ENCODE measurements at places on chromosomes 6 and 20.

GRCh38 chr6:3844097-3844463 lies 5.1 kb upstream of the FAM50B start:
- no peak for DNase-seq

GRCh38 chr20:47278907-47279348 lies 77.6 kb downstream of the ZMYND8 start:
- no peak for DNase-seq

DNA sequence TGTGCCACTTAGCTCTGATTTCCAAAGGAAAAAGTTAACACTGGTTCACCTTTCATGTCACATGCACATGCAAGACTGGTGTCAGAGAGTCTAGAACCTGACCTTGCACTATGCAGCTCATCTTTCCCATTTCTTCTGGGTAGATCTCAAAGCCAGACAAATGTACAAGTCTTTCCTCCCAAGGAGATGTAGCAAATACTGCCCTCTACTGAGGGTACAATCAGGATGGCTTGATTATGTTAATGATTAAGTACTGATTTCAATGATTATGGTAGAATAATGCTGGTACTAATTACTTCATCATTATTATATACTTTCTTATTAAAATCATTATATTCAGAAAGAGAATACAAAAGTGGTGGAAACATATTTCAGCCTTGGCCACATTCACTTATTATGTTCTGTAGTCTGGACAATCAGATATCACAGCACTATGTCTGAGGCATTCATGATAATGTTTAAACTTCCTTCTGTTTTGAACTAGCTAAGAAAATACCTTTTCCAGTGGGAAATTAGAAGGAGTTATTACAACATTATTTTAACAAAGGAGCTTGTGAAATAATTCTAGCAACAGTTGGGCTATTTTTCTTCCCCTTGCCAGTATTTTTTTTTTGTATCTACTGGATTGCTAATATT lies 68.5 kb upstream of the FOXO3 start:
- peak; percentile 25 for DNase-seq

GRCh38 chr20:10728873-10729670 lies 55.3 kb upstream of the JAG1 start:
- DNase-seq = no peak

DNA sequence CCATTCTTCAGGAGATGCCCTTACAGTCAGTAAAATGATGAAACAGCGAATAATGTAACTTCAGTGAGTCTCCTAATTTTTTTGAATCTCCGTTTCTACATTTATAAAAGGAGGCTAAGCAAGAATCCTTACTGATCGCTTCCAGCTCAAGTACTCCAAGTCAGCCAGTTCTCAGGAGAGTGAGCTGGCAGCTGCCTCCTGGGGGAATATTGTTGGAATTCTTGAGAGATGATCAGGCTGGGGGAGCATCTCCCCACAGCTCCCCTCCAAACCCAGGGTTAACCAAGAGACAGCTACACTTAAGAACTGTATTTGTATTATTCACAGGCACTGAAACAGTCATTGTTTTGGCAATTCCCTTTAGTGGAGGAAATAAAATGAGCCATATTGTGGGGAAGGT lies 89.1 kb upstream of the PCSK2 start:
- DNase-seq = no peak

DNA sequence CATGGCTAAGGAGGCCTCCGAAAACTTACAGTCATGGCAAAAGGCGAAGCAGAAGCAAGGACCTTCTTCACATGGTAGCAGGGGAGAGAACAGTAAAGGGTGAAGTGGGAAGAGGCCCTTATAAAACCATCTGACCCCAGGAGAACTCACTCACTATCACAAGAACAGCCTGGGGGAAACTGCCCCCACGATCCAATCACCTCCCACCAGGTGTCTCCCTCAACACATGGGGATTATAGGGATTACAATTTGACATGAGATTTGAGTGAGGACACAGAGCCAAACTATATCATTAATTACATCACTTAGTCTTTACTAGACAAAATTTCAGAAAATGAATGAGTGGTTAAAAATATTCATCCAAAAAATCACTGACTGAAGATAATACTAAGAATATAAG lies 453.6 kb downstream of the COL12A1 start:
- no peak for DNase-seq

- DNase-seq = no peak
These were observed 40.9 kb upstream of the FLRT3 start for GRCh38 chr20:14378326-14378725.

GRCh38 chr6:142885182-142885867 lies 59.7 kb downstream of the HIVEP2 start:
- no peak for DNase-seq

GRCh38 chr20:47468290-47469050 lies 33.2 kb upstream of the NCOA3 start:
- no peak for DNase-seq

GRCh38 chr6:4139272-4139671 lies 3.9 kb upstream of the ECI2 start:
- no peak for DNase-seq

DNA sequence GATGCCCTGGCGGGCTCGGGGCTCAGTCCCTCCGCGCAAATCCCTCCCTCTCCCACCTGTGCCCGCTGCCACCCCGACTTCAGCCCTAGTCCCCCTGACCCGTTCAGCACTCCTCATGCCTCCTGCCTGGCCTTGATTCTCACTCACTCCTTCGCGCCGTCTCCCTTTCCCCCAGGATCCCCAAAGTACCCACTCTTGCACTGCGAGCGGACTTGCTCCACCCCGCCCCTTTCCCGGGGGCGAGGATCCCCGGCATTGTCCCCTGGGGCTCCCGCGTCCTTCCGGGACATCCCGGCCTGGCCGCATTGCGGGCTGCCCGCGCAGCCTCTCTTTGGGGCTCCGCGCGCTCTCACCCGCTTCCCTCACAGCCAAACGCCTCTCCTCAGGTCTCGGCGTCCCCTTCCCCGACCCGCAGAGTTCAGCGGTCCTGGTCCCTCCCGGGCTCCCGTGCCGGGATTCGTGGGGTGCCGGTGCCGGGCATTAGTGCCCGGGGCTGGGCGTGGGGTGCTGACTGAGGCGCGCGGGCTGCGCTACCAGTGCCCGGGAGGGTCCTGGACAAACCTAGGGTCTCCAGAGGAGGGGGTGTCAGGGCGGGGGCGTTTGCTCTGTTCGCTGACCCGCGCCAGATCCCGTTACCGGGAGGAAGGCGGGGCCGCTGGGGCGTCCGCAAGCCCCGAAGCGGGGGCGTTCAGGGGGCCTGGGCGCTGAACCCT lies 45.5 kb upstream of the SUPT3H start:
- no peak for DNase-seq

DNA sequence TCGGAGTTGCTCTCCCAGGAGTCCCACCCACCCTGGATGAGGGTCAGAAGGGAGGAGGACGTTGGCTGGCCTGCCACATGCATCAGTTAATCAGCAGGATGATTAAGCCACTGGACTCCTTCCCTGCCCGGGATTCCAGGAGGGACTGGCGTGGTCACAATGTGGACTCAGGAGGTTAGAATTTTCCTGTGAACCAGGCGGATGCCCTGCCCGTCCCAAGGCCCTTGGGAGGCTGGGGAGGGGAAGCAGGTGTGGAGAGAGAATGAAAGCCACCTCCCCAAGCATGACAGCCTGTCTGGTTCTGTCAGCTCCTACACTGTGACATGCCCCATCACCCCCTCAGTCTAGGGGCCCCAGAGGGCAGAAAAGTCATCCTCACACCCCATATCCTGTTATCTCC lies 11.6 kb upstream of the ITPR3 start:
- no peak for DNase-seq

- DNase-seq = no peak
These were observed 247.9 kb downstream of the ZFAND3 start for GRCh38 chr6:38067263-38067980.

- DNase-seq = no peak
These were observed 16.8 kb upstream of the ADTRP start for GRCh38 chr6:11795403-11795802.

GRCh38 chr6:74879234-74879633 lies 326.6 kb downstream of the COL12A1 start:
- no peak for DNase-seq

DNA sequence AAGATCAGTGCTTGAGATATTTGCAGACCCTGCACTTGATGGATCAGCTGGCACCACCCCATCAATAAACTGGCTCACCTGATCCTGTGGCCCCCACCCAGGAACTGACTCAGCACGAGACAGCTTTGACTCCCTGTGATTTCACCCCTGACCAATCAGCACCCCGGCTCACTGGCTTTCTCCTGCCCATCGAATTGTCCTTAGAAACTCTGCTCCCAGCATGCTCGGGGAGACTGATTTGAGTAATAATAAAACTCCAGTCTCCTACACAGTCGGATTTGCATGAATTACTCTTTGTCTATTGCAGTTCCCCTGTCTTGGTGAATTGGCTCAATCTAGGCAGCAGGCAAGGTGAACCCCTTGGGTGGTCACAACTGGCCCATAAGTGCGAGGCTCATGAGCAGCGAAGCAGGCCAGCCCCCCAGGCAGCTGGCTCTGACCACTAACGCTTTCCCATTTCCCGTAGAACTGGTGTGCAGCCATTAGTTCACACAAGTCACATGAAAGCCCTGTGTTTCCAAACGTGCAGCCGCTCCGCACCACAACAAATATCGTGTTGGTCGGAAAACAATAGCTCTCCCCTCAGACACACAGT lies 79.6 kb downstream of the RSPH3 start:
- DNase-seq = no peak

- no peak for DNase-seq
These were observed 816 bp downstream of the NPEPL1 start for GRCh38 chr20:58693226-58694006.

DNA sequence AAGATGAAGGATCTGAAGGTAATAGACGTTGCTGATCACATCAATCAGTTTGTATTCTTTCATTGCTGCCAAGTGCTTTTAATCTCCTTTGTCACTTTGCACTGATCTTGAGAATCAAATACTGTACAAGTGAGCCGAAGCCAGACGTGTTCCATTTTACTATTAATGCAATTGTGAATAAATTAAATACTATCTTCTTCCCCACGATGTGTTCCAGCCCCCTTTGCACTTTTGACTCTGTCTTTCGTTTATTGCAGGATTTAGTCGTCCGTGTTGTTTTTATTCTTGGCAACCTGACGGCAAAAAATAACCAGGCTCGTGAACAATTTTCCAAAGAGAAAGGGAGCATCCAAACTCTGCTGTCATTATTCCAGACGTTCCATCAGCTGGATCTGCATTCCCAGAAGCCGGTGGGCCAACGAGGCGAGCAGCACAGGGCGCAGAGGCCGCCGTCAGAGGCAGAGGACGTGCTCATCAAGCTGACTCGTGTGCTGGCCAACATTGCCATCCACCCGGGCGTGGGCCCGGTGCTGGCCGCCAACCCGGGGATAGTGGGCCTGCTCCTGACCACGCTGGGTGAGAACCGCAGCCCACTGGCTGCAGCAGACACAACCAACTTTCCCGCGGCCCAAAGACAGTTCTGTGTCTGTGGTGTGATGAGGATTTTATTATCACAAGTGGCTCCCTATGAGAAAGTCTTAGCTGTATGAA lies 104.7 kb downstream of the ARMC2 start:
- no peak for DNase-seq

- no peak for DNase-seq
These were observed 93.1 kb downstream of the CHD6 start for GRCh38 chr20:41524980-41525613.

- no peak for DNase-seq
These were observed 291.9 kb upstream of the SGK1 start for GRCh38 chr6:134609716-134610261.

- no peak for DNase-seq
These were observed 124.6 kb downstream of the AIG1 start for GRCh38 chr6:143185288-143185687.

GRCh38 chr6:17281100-17281496 lies at the start of gene RBM24:
TSS of gene RBM24 (plus strand) at chr6:17281361. CDS start at chr6:17281582, 221 bp downstream.
- DNase-seq = peak; percentile 41

GRCh38 chr6:21199262-21199661 lies 394.3 kb upstream of the SOX4 start:
- DNase-seq = no peak

DNA sequence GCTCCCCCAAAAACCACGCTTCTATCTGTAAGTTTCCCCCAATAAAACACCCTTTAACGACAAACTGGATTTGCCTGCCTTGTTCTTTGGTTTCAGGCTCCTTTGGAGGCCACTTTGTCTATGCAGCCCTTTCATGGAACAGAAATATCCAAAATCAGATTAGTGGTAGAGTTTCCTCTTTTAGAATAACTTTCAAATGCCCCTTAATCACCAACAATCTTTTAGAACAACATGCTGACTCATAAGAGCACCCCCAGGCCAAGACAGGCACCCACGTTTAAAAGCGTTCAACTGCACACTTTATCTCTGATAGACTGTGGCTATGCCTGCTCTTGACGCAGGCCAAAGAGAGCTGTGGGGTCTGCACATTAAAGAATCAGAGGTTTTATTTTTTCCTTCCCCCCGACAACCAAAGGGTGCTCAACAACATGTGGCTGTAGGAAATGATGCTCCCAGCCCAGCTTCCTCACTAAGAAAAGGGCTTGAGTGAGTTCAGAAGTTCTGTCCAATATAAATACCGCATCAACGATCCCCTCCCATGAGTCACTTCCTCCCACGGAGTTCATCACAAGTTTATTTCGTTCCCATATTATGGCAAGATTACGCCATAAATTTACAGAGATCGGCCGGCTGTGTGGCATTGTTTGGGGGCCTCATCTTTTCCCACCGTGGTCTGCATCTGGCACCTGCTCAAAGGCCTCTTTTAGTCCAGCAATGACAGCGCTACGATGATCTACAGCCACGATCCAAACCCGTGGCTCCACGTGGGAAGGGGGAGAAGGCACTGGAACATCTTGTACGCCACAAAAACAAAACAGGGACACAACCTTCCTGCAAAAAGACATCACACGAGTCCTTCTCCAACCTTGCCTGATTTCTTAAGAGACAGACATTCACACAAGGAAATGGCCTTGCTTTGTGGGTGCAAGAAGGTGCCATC lies 88.8 kb upstream of the NFATC2 start:
- peak; percentile 43 for DNase-seq

GRCh38 chr6:48325701-48326100 lies 214.7 kb upstream of the PTCHD4 start:
- DNase-seq = no peak

All from frontal cortex (tissue), 4 donors.